ENCODE measurements at places on chromosomes 1 and 21.

- DNase-seq: no peak
Measured at GRCh38 chr1:64516301-64516700, 46.4 kb downstream of the CACHD1 start.

GRCh38 chr1:1290238-1290731, 10.0 kb downstream of the SCNN1D start:
- DNase-seq: peak; percentile 80

DNA sequence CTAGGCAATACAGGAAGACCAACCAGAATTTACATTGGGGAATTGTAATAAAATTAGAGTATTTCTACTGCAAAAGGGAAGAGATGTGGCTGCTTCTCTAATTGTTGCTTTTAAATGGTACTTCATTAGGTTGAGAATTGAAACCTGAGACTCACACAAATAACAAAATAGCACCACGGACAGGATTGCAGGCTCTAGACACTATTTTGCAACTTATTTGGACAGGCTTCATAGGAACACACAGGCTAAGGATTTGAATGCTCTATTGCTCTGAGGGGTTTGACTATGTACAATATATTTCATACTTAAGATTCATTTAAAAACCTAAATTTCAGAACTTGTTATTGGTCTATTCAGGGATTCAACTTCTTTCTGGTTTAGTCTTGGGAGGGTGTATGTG, 79.6 kb downstream of the ATP1B1 start:
- no peak for DNase-seq

DNA sequence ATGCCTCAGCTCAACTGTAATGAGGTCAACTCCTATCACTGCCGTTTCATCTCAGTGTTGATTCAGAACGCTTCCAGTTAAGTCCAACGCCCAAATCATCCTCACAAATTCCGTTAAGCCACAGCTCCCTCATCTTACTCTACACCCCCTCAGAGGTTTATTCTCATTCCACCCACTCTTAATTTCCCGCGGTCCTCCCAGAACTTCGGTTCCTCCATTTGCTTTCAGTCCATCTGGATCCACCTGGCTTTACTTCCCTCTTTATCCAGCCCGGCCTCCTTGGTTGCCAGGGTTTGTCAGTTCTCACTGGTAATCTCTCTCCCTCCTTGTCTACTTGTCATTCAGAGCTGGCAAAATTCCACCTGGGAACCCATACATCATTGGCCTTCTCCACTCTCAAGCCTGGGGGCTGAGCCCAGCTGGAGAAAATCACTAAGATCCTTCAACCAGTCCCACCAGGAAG, 51.3 kb upstream of the RUNX1 start:
- DNase-seq: no peak

GRCh38 chr1:205407970-205408369, 13.9 kb downstream of the LEMD1 start:
- no peak for DNase-seq

DNA sequence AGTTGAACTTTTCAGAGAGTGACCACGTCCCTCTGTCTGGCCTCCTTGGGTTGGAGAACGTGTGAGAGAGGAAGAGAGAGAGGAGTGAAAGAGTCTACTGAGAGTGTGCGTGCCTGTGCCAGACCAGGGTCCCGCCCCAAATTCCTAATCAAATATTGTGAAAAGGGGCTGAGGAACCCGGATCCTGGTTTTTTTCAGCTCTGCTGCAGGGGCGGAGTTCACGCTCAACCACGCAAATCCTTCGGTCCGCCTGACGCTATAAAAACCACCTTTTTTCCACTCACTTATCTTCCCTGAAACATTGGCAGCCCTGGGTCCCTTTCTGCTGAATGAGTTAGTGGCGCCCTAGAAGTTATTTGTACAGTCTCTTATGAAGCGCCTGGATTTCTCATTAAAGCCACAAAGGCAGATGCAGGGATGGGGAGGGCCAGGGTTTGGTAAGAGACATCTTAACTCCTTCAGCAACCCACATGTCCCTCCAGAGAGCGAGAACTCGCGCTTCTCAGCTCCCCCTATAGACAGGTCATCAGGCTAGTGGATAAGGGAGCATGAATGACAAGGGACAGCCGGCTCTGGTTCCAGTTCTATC, at the start of gene FMOD:
FMOD (minus strand) TSS at position 86 of the 589 bp plus-strand sequence. CDS start 2,852 bp downstream, outside the sequence.
- DNase-seq: no peak

DNA sequence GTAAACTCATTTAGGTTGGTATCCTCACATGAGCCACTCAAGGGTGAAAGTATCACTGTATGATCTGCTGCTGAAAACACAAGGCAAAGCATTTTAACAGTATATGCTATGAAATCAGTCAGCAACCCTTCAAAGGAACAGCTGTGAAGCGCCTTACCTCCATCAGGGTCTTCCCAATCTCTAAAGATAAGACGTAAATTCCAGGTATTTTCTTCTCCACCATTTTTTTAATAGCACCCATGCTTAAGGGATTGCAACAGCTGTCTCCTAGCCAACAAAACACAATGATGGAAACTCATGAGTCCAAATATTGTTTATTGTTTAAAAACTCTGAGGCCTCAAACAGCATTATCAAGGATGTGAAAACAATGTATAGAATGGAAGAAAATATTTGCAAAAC, 4.8 kb downstream of the PPT1 start:
- DNase-seq: no peak

- no peak for DNase-seq
Measured at GRCh38 chr1:242842094-242842493, 317.6 kb upstream of the PLD5 start.

GRCh38 chr1:197937892-197938291, 20.7 kb downstream of the LHX9 start:
- DNase-seq: no peak

- no peak for DNase-seq
Measured at GRCh38 chr21:42117967-42118780, 47.1 kb downstream of the UMODL1 start.

- DNase-seq: no peak
Measured at GRCh38 chr1:59143811-59144210, 153.1 kb upstream of the FGGY start.

DNA sequence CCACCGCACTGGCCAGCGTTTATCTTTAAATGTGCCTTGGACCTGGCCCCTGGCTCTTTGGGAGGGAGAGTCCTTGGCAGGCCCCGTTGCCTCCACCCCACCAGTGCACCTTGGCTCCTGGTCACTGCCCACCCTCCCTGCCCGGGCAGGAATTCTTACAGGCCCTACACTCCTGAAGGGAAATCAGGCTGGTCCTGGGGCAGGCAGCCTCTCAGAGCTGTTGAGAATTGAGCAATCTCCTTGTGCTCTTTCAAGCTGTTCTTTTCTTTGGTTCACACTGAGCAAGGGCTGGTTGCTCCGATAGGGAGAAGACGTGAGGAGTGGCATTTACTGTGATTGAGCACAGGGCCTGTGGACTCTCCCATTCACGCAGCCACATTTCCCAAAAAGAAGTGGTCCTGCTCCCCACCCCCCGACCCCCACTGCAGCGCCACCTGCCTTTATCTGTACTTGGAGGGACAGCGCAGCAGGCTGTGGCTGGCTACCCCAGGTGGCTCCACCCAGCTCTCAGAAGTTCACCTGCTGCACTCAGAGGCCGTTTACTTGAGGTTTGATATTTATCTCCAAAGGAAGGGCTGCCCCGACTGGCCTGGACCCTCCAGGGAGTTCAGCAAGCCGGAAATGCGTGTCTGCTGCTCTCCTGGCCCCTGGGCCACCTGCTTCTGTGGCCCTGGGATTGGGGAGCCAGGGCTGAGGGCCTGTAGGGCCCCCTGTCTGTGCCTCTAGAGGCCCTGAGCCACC, 47.8 kb downstream of the SKI start:
- DNase-seq: no peak

GRCh38 chr1:42214447-42214871, 49.9 kb upstream of the GUCA2A start:
- DNase-seq: no peak

- DNase-seq: no peak
Measured at GRCh38 chr1:217088011-217088410, 364.8 kb upstream of the ESRRG start.

DNA sequence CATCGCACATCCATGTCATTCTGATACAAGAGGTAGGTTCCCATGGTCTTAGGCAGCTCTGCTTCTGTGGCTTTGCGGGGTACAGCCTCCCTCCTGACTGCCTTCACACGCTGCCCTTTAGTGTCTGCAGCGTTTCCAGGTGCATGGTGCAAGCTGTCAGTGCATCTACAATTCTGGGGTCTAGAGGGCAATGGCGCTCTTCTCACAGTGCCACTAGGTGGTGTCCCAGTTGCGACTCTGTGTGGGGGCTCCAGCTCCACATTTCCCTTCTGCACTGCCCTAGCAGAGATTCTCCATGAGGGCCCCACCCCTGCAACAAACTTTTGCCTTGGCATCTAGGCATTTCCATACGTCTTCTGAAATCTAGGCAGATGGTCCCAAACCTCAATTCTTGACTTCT, 138.2 kb upstream of the BRINP3 start:
- DNase-seq: no peak

DNA sequence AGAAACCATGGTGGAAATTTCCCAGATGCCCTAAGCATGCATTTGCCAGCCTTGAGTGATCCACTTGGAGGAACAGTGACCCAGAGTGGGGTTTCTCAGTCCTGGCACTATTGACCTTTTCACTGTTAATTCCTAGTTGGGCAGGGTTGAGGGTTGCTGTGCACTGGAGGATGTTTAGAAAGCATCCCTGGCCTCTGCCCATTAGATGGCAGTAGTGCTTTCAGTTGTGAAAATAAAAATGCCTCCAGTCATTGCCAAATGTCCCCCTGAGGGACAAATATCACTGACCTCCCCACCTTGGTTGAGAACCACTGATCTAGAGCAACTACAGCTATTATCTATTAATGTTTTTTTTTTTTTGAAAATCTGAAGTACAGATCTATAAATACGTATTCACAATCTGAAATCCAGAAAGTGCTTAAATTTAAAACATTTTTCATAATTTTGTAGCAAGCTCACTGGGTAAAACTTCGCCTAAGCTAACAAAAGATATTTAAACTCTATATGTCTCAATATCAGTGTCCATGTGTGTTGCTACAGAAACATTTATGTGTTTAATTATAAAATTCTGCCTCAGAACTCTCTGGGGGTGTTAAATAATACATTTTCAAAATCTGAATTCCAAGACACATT, 27.3 kb downstream of the F3 start:
- no peak for DNase-seq

GRCh38 chr1:154474802-154475201, 27.2 kb upstream of the TDRD10 start:
- DNase-seq: no peak

GRCh38 chr21:41750051-41750450, 16.8 kb downstream of the RIPK4 start:
- DNase-seq: no peak

GRCh38 chr1:41752514-41753170, 166.1 kb downstream of the HIVEP3 start:
- DNase-seq: no peak

All from GM13976 (cell line).